ENCODE measurements at places on chromosomes 12 and 14.

- no peak for DNase-seq
Observed at GRCh38 chr12:93441081-93441616, 598 bp downstream of the UBE2N start.

- no peak for DNase-seq
Observed at GRCh38 chr12:30257618-30258017, 438.1 kb downstream of the IPO8 start.

DNA sequence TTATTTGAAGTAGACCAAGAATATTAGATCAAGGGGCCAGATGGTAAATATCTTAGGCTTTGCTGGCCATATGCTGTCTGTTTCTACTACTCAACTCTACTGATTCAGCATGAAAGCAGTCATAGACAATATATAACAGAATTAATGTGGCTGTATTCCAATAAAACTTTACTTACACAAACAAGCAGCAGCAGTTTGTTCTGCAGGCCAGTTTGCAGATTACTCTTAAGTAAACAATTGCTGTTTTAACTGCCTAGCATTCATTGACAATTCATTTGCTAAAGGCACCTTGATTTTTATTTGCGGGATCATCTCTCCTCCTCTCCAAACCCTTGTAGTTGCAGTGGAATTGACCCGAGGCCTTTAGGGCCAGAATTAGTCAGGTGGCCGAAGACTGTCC is 94.1 kb upstream of the GARIN6 start:
- DNase-seq, result no peak

GRCh38 chr14:95328729-95329503 is 9.2 kb upstream of the CLMN start:
- DNase-seq, result no peak

- no peak for DNase-seq
Observed at GRCh38 chr12:131390412-131391334, 320.2 kb upstream of the SFSWAP start.

DNA sequence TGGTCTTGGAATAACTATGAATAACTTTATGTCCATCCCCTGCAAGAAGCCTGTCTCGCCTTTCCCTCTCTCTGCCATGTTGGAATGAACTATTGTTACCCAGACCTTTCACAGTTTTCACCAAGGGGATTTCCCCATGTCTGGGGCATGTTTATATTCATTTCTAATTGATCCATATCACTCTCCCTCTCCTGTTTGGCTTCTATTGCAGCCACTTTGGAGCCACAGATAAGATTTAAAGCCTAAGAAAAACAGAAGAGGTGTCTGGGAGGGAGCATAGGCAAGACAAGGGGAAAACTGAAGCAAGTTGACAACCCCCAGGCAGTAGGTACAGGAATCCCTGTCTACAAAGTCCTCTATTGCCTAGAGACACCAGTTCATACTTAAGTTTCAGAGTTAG is 41.0 kb upstream of the FOXJ2 start:
- no peak for DNase-seq

DNA sequence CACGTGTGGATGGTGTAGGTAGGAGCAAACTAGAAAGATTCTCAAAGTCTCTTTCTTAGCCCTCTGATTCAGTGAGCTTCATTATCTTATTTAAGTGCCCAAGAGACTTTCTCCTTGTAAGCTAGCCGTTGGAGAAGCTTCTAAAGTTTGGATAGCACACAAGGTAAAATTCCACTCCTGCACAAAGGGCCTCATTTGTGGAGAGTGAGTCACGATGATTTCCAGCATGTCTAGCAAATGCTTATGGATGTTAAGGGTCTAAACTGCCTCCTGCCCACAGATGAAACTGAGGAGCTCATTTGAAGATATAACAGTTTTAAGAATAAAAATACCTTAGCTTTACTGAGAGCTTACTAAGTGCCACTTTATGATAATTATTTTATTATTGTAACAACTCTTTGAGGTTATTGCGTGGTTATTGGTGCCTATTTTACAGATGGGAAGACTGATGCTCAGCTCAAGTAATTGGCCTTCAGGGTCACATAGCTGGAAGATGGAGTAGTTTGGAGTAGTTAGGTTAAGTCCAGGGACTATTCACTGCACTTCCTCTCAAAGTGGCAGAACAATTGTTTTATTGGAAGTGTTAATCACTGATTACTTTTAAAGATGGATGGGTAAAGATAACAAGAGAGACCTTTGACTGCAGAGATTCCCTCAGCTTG is 78.7 kb upstream of the HIF1A start:
- peak; percentile 73 for DNase-seq

GRCh38 chr12:41039461-41039860 is 148.7 kb upstream of the PDZRN4 start:
- DNase-seq, result no peak

- DNase-seq, result peak; percentile 86
Observed at GRCh38 chr12:2336409-2336829, 283.6 kb downstream of the CACNA1C start.

- no peak for DNase-seq
Observed at GRCh38 chr12:10163084-10163483, 8.8 kb downstream of the OLR1 start.

DNA sequence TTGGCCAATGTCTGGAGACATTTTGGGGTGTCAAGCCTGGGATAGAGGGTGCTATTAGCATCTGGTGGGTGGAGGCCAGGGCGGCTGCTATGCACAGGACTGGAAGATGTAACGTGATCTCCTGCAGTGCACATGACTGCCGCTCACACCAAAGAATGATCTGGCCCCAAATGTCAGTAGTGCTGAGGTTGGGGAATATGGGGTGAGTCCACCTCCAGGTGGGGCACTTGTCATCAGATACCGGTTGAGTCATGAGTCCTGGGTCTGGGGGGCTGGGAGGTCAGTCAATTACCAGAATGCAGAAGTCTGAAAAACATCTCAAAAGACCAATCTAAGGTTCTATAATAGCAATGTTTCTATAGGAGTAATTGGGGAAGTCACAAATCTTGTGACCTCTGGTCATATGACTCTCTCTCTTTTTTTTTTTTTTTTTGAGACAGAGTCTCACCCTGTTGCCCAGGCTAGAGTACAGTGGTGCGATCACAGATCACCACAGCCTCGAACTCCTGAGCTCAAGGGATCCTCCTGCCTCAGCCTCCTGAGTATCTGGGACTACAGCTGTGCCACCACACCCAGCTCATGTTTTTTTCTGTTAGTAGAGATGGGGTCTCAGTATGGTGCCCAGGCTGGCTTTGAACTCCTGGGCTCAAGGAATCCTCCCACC is 6.0 kb upstream of the SDSL start:
- DNase-seq, result no peak

GRCh38 chr12:111355201-111355925 is 13.5 kb downstream of the PHETA1 start:
- no peak for DNase-seq

DNA sequence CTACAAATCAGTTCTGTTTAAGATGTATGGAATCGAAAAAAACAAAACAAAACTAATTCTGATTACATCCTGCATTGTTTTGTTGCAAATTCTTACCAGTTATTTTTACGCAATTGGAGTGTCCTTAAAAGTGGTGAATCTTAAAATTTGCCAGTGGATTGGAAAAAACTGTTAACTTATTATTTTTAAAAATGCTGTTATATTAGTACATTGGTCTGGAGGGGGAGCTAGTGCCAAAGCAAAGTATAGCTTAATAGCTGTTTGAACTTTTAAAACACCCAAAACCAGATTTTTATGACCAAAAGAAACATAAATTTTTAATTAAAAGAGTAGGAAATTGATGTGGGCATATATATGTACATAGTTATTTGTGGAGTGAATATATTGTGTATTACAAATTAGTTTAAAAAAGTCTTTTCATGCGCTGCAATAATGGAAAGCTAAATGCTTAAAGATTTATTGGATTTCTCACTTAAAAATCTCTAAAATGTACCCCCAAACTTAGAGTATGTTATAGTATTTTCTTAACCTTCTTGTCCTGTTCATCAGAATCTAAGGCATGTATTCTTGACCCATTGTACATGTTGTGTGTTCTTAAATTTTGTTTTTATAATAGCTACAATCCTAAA is 2.5 kb downstream of the FUT8 start:
- no peak for DNase-seq

DNA sequence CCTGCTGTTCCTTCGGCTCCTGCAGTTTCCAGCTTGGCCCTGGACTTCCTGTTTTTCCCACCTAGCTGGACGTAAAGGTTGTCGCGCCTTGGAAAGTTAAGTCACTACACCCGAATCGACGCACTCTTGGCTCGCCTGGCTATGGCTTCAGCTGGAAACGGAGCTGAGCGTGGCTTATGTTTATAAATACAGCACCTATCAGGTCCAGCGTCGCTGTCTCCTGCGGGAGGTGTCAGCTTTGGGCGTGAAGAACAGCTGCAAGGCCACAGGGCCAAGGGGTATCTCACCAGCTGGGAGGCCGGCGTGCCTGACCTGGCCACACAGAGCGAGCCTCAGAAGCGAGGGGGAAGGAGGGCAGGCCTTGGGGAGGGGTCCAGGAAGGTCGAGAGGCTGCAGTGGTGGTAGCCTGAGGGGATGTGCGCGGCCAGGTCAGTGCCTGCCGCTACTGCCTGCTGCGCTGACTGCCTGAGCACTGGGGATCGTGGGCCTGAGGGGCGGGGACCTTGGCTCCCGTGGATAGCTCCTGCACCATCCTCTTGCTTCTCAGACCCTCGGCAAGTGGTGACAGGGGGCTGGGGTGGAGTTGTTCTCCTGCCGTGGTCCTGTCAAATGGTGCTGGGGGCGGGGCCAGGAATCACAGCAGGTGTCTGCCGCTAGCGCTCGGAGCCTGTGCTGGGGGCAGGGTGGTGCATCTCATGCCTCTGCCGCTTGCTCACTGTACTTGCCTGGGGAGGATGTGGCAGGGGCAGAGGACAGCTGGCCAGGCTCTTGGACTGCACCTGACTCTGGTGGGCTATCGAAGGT is 12.5 kb downstream of the PACS2 start:
- no peak for DNase-seq

DNA sequence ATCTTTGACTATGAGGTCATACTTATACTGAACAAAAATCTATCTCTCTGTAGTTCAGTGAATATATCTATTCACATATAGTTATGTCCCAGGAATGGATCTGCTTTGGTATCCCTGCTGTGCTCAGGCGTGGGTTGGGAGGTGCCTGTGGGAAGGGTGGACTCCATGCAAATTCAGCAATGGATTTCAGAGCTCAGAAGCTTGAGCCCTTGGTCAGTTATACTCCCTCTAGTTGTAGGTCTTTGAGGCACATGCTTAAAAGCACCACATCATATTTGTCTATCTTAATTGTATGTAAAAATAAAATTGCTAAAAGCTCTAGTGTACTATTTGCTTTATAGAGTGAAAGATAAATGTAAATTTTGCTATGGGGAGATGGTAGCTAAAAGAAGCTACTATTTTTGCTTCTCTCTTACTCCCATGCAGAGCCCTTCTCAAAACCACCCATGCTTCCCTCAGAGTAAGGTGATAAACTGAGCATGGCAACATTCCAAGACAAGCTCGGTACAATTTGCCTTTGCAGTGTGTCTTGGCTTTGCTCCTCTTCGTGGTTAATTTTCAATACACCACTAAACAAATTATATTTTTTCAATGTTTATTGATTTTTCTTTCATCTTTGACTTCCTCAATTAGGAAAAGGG is 54.9 kb downstream of the SLC16A7 start:
- DNase-seq, result peak; percentile 8

GRCh38 chr12:118694128-118694775 is 287.1 kb upstream of the SRRM4 start:
- DNase-seq, result no peak

- no peak for DNase-seq
Observed at GRCh38 chr12:64059685-64060084, 162.4 kb downstream of the KICS2 start.

- no peak for DNase-seq
Observed at GRCh38 chr12:3661028-3661427, 91.9 kb downstream of the CRACR2A start.

All from fibroblast of skin of left biceps (primary cell).